ENCODE measurements at places on chromosomes 13 and 19.

- DNase-seq: no peak
Measured at GRCh38 chr13:109214393-109214792, 572.0 kb downstream of the IRS2 start.

GRCh38 chr19:12611361-12611699, 610 bp downstream of the ZNF791 start:
- peak; percentile 55 for DNase-seq

DNA sequence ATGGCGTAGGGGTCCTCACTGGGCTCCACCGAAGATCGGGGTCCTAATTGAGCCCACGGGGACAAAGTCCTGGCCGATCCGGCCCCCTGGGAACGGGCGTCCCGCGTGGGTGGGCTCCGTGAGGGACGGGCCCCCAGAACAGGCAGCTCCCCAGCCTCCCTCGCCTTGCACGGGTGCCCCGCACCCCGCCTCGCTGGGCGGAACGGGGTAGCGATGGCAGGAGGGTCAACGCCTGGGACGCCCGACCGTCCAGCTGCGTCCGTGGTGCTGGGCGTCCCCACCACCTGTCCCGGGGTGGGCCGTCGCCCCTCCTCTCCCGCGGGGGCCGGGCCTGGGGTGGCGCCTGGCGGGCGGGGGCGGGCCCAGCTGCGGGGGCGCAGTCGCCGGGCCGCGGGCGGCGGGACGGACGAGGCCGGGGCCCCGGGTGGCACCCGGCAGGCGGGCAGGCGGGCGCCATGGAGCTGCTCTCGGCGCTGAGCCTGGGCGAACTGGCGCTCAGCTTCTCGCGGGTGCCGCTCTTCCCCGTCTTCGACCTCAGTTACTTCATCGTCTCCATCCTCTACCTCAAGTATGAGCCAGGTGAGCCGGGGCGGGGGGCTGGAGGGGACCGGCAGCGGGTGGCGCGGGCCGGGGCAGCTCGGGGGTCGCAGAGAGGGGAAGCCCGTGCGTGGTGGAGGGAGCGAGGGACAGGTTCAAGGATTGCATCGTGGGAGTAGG, at the start of gene TMEM38A:
TSS of gene TMEM38A (plus strand) at position 377 of the 717 bp plus-strand sequence. CDS start at position 456, 79 bp downstream.
- peak; percentile 38 for DNase-seq

DNA sequence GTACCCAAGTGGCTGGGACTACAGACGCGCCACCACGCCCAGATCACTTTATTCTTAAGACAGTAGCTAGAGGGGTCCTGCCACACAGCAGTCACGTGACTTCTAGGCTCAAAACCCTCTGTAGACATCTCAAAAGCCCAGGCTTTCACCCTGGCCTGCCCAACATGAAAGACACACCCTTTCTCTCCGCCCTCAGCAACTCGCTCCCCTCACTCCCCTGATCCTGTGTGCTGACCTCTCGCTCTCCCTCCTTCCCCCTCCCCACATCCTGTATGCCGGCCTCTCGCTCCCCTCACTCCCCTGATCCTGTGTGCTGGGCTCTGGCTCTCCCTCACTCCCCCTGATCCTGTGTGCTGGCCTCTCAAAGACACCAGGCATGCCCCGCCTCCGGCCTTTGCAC, 77.4 kb downstream of the SLC15A1 start:
- DNase-seq: no peak

DNA sequence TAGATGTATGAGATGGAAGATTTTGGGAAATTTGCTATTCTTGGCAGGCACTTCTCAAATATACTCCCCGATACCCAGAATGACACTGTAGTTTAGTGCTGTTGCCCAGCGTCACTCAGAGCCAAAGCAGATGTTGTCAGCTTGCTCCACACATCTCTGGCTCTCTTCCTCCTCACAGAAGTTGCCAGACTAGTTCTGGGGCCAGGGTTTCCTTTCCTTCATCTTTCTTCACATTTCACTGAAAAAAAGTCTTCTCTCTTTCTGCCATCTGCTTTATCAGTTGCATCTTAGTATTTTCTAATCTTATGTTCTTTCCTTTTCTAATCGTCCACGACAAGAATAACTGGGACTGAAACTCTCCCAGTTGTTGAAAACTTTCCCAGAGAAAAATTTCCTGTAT, 251.4 kb downstream of the RGCC start:
- no peak for DNase-seq

- no peak for DNase-seq
Measured at GRCh38 chr13:100173203-100173602, 84.3 kb downstream of the PCCA start.

- no peak for DNase-seq
Measured at GRCh38 chr19:16161840-16162239, 11.5 kb downstream of the CIB3 start.

- peak; percentile 74 for DNase-seq
Measured at GRCh38 chr19:18995804-18996241, 37.5 kb downstream of the SUGP2 start.

GRCh38 chr19:56350416-56351045, 35.9 kb upstream of the ZSCAN5A start:
- peak; percentile 55 for DNase-seq

Data from WTC11 (cell line).